ENCODE measurements at places on chromosomes 3 and 15.

GRCh38 chr3:155852341-155852740 lies 1.9 kb downstream of the SLC33A1 start:
- no peak for DNase-seq

DNA sequence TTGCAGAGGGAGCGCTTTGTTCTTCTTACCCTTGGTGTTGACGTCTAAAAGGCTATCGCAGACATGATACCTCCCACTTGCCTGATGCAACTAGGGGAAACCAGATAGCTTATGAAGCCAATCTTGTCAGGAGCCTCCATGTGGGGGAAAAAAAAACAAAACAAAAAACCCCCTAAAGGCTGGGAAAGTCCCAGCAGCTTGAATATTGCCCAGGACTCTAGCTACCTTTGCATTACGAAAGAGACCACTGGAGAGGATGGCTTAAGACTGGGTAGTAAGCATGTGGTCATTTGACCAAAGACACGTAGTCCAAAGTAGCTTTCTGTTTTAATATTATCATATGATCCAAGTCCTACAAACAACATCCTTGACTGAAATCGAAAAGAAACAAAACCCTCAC lies 120.7 kb upstream of the WNT5A start:
- no peak for DNase-seq

DNA sequence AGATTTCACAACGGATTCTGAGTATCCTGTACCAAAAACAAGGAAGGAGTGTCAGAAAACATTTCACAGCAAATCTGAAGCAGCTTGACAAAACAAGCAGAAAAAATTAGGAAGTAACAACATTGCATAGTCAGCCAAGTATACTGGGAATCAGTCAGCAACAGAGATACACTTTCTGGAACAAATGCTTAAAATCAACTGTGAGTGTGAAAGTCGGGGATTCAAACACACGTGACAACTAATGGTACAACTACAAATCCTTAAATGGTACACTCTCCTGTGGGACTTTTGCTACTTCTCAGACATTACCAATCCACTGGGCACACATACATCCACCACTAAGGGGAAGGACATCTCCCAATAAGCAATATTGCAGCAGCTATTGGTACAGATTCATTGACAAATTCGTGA lies 296.6 kb upstream of the MME start:
- DNase-seq, result no peak

DNA sequence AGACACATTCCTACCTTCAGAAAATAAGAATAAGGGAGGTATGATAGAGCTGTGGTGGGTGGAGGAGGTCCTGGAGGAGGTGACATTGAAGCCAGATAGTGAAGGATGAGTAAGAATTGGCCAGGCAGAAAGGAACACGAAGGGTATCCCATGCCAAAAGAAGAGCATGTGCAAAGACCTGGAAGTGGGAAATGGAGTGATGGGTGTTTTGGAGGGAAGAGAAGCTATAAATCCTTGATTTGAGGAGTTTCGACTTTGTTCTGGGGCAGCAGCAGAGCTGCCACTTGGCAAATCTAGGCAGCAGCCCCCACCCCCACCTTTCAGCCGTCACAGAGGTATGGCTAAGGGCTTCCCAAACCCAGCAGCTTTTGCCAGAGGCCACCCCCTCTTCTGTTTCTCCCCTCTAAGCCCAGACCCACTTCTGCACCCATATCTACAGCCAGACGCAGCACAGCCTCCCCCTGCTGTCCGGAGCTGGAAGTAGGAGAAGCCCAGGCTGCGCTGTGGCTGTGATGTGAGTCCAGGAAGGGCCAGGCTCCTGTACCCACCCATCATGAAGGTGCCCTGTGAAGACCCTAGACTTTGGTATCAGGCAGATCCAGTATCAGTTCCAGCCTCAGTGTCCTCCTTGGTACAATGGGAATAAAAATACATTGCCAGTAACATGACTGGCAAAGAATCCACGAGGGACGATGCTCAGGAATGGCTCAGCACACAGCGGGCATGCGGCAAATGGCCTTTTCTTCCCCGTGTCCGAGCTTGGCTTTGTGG lies 188.7 kb upstream of the LINGO1 start:
- DNase-seq, result peak; percentile 36

DNA sequence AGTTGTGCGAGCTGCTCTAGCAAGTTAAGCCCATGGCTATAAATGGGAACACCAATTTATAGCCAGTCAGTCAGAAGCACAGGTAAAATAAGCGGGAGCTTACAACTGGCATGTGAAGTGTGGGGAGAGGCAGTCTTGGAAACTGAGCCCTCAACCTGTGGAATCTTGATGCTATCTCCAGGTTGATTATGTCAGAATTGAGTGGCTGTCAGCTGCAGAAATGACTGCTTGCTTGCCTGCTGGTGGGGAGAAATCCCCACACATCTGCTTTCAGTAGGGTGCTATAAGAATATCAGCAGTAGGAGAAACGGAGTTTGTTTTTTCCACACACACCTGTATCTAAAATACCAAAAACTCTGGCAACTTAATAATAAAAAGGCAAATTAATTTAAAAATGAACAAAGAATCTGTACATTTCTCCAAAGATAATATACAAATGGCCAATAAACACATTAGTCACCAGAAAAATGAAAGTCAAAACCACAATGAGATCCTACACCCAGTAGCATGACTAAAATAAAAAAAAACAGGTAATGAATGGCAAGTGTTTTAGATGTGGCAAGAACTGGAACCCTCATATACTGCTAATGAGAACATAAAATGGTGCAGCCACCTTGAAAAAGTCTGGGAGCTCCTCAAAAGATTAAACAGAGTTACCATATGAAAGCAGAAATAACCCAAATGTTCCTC lies 26.0 kb upstream of the MAP4 start:
- no peak for DNase-seq

GRCh38 chr3:116000311-116000710 lies 377.0 kb downstream of the GAP43 start:
- no peak for DNase-seq

- no peak for DNase-seq
These were observed 19.9 kb upstream of the TNFAIP8L3 start for GRCh38 chr15:51114437-51115119.

DNA sequence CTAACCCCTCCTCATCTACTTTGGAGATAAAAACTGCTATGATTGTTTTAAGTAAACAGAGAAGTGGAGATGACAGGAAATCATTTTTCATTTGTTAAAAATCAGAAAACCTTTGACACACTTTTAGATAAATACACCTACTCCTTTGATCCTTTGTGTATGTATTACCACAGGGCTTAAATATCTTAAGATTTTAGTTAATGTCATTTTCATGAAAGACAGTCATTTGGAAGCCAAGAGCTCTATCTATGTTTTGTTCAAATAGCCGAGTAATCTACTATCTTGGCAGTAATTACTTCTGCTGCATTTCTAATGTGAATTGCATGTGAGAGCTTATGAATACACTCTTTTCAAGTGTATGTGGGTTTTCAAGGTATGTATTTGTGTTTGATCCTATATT lies 2.0 kb downstream of the ARPP21 start:
- no peak for DNase-seq

GRCh38 chr15:59473226-59473625 lies 35.2 kb downstream of the FAM81A start:
- no peak for DNase-seq

GRCh38 chr15:52527911-52528563 lies 643 bp downstream of the MYO5A start:
- no peak for DNase-seq

DNA sequence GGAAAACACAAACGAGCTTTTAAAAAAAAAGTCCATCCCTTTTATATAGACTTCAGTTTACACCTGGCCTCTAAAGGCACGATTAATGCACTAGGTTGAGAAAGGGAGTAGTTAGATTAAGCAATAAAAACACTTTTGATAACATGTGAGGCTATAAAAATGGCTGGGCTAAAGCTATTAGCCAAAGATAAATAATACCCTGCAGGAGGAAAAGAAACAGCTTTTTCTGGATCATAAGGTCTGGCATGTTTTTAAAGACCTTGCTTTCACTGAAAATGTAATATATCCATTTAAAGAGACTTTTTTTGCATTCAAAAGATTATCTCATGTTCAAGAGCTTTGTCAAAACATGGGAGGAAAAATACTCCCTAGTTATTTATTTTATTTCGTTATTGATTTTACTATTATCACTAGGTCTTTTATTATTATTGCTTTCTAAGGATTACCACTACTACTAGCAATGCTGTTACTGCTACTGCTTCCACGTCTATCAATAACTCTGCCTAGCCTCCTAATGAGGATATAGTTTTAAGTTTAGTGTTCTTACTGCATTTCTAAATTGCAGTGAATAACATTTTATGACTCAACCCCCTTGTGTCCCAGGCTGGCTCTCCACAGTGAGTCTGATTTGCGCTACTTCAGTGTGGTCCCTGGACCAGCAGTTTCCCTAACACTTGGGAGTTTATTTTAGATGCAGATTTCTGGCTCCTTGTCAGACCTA lies 93.4 kb downstream of the THRB start:
- DNase-seq, result no peak

DNA sequence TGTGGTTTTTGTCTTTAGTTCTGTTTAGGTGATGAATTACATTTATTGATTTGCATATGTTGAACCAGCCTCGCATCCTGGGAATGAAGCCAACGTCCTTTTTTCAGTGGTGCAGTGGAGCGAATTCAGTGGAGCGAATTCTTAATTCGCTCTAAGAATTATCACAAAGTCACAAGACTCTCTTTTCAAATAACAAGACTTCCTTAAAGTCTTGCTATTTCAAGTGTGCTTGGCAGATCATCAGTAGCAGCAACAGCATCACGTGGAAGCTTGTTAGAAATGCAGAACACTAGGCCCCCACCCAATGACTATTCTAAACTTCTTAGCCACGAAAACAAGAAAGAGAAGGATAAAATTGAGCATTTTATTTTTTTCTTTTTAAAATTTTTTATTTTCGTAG lies 58.1 kb upstream of the CD200R1L start:
- DNase-seq, result no peak

DNA sequence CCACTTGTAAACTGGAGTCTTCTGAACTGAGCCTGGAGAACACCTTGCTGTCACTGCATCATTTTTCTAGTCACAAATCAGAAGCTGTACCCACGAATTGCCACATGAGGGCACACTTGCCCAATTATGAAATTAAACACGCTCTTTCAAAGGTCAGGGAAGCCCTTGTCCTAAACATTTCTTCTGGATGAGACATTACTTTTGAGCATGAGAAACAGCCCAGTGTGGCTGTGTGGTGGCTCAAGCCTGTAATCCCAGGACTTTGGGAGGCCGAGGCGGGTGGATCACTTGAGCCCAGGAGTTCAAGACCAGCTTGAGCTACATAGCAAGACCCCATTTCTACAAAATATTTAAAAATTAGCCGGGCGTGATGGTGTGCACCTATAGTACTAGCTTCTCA lies 27.5 kb upstream of the CFAP161 start:
- peak; percentile 29 for DNase-seq

DNA sequence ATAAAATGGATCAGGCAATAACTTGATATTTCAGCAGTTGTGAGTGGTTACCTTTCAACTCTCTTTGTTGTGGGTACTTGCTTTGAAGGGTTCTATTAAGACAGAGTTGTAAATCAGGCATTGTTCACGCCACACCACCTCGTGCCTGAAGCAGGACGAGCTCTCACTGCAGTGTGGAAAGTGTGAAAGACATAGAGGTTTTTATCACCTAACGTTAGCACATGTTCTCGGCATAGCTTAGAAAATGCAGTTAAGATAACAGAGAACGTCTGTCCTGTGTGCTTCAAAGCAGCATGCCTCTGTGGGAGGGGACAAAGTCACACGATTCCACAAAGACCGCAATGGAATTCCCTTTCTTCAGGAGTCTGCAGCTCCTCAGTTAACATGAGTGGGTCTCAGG lies 7.8 kb downstream of the ADAMTS17 start:
- DNase-seq, result no peak

DNA sequence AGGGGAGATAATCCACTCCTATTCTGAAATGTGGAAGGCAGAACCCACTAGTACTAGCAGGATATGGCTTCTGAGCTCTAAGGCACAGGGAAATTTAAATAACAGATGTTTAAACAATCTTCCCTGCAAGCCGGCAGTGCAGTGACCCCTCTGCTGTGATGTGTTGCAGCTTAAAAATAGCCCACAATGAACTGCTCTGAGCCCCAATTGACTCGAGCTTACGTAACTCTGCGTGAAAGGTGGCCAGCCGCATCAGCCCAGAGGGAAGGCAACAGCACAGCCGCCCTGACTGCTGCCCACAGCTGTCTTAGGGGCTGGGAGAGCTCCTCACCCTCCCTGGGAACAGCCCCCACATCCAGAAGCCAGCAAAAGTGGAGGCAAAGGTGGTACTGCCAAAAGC lies 12.5 kb upstream of the CAMKV start:
- no peak for DNase-seq

DNA sequence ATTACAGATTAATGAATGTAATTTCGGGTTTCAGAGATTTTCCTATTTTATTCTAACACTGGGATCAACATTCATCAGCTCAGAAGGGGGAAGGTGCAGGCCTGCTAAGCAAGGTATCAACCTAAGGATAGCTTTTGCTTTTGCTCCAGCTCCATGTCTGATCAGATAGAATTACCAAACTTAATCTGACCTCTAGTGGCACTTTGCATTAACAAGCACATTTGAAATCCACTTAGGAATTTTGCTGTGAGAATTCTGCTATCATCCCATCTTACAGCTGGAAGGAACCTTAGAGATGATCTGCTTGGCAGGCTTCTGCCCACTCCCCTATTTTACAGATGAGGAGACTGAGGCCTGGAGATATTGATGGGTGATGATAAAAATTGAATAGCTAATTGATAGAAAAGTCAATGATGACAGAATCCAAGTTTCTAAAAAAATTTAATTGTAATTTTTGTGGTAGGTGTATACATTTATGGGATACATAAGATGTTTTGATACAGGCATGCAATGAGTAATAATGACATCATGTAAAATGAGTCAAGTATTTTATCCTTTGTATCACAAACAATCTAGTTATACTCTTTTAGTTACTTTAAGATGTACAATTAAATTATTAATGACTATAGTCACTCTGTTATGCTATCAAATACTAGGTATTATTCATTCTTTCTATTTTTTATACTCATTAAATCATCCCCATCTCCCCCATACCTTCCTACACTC lies 209.2 kb upstream of the ZPLD1 start:
- DNase-seq, result no peak

DNA sequence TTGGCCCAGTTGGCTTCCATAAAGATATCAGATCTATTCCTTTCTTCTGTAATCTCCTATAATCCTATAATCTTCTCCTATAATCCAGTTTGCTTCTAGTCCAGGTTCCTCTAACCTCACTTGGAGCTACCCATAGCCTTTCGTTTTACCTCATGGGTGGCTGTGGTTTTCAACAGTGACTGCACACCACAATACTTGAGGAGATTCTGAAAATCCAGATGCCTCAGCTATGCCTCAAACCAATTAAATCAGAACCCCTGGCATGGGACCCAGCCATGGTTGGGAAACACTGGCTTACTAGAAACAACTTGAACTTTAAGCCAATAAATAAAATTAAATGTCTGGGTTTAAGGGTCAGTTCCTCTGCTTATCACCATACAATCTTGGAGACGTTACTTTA lies 86.1 kb upstream of the NTRK3 start:
- DNase-seq, result no peak

- DNase-seq, result no peak
These were observed 60.7 kb upstream of the CORO2B start for GRCh38 chr15:68518046-68518445.
